ENCODE measurements at places on chromosomes 7 and 10.
A peak's percentile ranks its signal among the peaks of the same experiment; 100 is the strongest.

- no peak for DNase-seq
Measured at GRCh38 chr7:46259947-46260346, 338.9 kb upstream of the IGFBP3 start.

- peak; percentile 22 for DNase-seq
Measured at GRCh38 chr10:94279835-94280709, 82.7 kb downstream of the NOC3L start.

DNA sequence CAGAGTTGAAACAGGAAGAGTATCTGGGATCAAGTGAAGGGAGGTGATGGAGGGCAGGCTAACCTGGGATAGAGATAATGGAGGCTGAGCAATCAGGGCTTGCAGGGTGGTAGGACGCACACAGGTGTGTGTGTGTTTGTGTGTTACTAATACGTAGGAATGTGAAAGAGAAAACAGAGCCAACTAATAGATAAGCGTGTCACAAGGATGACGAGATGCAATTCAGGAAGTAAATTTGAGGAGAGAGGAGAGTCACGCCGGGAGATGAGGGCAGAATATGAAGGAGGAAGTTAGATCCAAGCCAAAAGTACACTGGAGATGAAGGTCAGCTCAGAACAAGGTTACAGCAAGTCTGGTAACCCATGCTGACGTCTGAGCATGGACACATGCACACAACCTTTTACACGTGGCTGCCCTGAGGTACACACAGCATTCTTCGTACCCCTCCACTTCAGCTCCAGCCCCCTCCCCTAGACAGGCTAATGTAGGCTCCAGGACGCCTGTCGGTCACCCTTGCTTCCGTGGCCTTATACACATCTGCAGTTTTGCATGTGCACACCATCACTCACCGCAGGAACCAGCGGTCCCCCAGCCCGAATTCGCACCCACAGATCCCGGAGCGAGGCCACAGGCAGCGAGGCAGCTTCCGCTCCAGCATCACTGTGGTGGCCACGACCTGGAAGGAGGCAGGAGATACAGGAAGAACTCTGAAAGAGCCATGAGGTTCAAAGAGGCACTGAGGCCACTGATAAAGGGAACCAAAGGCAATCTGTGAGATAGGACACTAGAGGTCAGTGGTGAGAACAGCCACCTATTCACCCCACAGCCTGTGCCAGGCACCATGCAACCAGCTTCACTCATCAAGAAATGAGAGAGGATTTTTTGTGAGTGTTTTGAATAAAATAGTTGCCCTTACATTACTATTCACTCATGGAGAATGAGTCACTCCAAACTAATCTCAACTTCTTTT, 23.7 kb upstream of the TRPV6 start:
- DNase-seq, result no peak

DNA sequence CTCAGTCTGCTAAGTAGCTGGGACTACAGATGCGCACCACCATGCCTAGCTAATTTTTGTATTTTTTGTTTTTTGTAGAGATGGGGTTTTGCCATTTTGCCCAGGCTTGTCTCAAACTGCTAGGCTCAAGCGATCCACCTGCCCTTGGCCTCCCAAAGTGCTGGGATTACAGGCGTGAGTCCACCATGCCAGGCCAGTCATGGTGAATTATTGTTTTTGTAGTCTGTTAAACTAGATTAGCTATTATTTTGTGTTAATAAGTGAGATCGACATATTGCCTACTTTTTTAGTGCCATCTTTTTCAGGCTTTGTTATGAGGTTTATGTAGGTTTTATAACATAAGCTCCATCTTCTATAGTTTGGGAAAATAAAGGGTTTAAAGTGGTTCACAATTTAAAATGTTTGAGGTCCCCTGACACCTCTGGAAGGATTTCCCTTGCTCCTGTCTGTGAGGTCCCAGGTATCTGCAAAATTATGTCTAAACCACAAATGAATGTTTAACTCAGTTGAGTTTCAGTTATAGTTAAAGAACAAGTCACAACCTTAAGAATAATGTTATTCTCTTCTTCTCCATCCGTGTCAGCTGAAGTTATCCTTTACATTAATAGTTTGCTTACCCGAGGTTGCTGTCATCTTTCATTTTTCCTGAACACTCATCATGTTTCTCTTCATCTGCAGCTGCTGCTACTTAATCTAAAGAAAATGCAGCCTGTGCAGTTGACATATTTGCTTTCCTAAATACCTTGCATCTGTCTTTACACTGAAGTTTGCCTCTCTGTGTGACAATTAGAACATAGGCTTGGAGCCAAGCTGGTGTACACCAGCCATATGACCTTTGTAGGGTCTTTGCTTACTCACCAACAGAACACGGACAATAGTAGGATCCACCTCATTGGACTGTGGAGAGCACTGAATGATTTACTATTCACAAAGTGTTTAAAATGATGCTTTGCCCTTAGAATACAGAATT, 8.9 kb upstream of the VSTM4 start:
- DNase-seq, result no peak

DNA sequence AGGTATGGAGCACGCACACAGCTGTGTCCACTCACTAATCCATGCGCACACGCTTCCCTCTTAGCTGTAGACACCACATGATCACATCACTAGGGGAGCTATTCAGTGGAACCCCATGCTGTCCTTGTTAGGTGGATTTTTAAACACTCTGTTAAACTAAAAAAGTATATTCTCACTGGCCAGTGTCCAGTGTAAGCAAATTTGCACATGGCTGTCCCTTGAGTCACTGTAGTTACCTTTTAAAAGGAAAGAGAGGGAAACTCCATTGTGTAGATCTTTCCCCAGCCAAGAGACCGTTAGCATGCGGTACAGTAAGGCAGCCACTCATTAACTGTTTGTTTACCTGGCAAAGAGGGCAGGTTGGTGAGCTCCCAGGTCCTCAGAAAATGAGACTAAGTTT, 81.6 kb upstream of the INSYN2A start:
- no peak for DNase-seq

DNA sequence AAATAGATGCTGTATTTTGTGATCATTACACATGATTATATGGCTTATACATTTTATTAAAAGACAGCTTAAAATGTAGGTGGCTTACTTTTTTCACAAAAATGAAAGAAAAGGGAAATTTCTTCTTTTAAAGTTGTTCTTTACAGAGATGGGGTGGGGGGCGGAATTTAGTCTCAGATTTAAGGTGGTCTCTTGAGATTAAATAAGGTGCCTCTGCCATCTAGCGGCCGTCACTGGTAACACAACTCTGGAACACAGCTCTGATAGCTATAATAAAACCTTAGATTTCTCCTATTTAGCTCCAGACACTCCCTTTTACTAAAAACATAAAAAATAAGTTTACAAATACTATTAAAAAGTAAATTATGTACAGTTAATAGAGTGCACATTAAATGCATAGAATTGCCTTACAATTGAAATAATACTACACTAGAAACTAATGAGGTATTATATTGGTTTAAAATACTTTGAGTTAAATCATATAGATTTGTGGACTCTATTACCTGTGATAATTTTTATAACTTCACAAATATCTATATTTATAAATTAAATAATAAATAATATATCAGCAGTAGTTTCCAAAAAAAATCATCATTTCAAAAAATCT, 210.9 kb downstream of the DGKB start:
- DNase-seq, result no peak

GRCh38 chr10:81784111-81784597, 90.8 kb upstream of the NRG3 start:
- DNase-seq, result no peak

DNA sequence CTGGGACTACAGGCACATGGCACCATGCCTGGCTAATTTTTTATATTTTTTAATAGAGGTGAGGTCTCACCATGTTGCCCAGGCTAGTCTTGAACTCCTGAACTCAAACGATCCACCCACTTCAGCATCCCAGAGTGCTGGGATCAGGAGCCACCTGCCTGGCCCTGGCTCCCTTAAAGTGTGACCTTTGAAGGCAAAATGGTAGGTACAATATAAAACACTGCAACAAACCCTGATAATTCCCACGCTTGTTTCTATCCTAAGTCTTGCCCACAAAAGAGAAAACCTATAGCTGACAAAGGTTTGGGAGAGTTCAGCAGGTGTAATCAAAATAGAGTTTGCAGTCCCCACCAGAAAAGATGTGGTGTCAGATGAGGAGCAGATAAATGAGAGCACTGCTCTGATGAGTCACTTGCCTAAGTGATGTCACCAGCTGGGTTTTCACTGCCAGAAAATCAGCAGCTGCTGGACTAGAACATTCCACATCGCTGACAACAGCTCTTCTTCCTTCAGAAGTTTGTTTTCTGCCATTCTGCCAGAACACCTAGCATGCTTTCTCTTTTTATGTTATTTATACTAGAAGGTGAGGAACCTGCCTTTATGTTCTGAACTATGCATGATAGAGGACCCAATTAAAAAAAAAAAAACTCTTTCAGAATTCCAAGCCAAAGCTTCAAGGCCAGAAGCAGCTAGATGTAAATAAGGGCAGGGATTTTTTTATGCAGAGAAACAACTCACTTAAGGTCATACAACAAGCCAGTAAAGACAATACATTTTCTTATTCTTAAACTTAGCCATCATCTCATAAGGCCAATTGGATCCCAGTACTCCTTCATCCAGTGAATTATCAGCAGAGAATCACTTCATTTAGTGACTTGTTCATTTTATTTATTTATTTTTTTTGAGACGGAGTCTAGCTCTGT, 18.0 kb downstream of the PURB start:
- no peak for DNase-seq

- DNase-seq, result no peak
Measured at GRCh38 chr7:101238226-101239182, 902 bp upstream of the CLDN15 start.

DNA sequence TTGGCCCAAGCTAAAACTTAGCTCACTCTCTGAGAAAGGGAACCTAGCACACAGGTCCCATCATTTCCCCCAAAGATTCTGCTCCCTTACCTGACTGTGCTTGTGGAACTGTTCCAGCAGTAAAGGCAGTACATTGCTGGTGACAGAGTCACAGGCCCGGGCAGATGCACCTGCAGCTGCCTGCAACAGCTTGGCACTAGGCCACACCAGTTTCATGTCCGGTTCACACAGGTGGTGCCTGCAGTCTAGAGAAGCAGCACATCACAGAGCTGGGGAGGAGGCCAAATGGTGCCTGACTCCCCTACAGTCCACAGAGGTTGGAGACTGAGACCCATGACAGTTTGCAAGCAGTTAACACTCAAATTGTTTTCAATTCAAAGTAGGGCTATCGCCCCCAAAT, 22.2 kb downstream of the ZDHHC16 start:
- DNase-seq, result no peak

GRCh38 chr10:31929261-31930022, 811 bp upstream of the ARHGAP12 start:
- DNase-seq, result no peak

DNA sequence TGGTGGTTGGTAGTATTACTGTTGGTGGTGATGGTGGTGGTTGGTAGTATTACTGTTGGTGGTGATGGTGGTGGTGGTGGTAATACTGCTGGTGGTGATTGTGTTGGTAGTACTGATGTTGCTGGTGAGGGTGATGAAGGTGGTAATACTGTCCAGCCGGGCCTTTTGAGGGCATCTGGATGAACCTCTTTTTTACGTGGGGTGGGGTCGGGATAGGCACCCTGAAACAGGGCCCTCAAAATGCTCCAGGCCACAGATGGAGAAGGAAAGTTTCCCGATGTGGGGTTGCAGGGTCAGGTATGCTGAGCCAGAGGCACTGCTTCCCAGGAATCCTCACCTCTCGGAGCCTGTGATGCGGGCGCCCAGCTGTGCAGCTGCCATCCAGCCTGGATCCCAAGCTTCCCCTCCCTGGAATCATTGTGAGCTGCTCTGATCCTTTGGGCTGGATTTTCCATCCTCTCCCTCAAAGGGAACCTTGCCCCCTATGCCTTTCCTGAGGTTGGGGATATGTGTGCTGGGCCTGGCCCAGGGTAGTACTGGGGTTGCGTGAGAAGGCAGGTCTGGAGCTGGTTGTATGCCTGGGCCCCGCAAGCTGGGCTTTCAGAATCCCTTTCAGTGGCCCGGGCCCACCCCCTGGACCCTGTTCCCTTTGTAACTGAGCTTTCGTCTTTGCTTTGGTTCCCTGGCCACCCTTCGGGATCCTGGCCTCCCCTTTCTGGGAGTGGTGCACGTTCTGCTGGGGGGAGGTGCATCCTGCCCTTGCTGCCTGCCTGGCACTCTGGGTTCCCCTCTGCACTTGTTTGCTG, 43.3 kb downstream of the DOCK1 start:
- DNase-seq, result no peak

DNA sequence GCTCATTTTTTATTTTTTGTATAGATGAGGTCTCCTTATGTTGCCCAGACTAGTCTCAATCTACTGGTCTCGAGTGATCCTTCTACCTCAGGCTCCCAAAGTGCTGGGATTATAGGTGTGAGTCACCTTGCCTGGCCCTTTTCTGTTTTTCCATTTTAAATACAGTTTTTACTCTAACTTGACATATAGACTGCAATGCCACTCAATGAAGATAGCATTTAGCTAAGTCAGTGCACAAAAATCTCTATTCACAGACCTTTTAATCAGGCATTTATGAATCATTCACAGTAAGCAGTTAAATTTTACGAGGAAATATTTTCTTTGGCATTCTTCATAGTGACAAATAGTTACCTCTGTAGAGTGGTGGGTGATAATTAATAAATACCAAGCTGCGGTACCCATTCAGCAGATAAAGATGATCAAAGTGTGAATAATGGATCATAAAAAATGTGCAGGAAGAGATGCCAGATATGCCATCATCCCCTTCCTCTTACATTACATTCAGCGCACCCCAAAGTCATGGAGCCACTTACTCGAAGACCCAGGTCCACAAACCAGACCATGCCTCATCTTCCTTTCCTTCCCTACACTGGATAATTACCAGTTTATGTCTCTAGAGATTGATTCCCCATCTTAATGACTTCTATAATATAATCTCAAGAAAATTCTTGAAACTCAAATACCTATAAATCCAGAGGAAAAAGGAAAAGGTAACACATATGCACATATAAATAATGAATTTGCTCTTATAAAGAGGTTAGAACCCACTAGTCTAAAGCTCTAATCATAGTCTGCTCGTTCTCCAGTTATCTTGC, 56.0 kb downstream of the UBE2H start:
- no peak for DNase-seq

DNA sequence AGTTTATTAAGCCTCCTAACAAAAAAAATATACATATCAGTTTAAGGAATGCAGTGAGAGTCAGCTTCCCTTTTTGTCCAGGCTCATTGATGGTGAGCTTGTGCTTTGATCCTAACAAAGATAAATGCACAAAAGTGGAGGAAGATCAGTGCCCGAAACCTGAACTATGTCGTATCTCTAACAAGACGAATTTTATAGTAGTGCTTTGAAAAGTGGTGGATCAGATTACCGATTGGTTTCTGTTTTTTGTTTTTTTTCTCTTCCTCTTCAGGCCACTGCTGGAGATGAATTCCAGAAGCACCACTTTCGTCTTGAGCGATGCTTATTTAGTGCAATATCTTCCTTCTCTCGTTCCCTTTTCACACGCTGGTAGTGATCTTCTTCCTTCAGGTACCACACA, 72.8 kb downstream of the RHOBTB1 start:
- no peak for DNase-seq
